RWPE2 (cell line): ENCODE measurements at places on chromosomes 16 and 17.

- DNase-seq: no peak
Measured at GRCh38 chr17:5913032-5913531, 157.1 kb upstream of the WSCD1 start.

- no peak for DNase-seq
Measured at GRCh38 chr16:88558457-88559442, 11.5 kb upstream of the ZC3H18 start.

- DNase-seq: no peak
Measured at GRCh38 chr16:7992616-7993015, 597.7 kb downstream of the TMEM114 start.

GRCh38 chr16:69595127-69596036 lies 29.6 kb downstream of the NFAT5 start:
- no peak for DNase-seq

DNA sequence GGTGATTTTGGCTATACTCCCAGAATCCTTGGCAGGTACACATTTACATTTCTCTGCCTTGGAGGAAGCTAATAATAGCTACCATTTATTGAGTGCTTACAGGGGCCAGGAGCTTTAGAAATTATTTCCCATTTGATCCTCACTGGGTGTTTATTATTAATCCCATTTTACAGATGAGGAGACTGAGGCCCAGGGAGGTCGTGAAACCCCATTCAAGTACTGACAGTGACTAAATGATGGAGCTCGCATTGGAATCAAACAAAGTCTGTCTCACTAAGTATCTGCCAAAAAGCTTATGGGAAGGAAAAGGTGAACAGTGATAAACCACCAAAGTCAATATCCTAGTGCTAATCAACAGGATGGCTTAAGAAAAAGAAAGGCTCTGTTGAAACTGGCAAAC lies 33.3 kb upstream of the XYLT1 start:
- no peak for DNase-seq

DNA sequence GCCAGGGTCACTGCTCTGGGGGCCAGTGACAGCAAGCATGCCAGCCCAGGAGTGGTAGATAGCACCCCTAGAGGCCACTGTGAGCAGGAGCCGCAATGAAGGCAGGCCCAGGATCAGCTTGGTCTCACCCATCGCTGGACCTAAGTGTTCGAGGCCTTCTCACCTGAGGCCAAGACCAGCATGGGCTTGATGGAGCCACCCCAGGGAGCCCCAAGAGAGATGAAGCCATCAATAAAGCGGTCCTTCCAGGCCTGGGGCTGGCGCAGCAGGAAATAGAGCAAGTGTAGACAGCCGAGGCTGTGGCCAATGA lies 1.8 kb downstream of the LCAT start:
- no peak for DNase-seq

DNA sequence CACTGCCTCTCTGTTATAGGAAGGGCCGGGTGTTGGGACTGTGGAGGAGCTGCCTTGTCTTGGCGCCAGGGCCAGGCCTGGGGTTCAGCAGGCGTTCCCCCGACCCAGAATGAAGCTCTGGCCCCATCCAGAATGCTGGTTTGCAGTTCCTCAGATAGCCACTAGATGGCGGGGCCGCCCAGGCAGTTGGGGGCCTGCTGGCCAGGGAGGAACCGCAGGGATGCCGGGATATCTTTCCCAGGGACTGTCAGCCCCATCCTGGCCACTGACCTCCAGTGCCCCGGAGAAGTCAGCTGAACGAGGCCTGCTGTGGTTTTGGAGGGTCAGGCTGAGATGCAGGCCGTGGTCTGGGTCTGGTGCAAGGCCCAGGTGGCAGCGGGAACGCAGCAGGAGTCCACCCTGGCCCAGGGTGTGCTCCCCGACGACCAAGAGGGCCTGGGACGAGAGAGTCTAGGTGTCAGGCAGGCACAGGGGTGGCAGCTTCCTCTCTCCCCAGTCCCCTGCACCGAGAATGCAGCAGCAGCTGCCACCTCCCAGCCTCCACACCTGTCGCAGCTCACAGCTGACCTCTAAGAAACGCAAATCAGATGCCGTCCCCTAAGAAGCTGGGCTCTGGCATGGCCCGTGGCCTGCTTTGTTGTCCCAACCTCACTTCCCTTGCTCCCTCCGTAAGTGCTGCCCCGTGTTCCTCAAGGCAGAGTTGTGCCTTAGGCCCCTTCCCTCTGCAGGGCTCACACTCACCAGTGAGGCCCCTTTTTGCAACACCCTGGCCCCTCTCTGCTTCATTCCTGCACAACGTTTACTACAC lies 51.2 kb downstream of the RMI2 start:
- no peak for DNase-seq

- no peak for DNase-seq
Measured at GRCh38 chr16:2432286-2432685, 3.0 kb downstream of the CCNF start.

GRCh38 chr17:5921512-5922282 lies 148.5 kb upstream of the WSCD1 start:
- no peak for DNase-seq

DNA sequence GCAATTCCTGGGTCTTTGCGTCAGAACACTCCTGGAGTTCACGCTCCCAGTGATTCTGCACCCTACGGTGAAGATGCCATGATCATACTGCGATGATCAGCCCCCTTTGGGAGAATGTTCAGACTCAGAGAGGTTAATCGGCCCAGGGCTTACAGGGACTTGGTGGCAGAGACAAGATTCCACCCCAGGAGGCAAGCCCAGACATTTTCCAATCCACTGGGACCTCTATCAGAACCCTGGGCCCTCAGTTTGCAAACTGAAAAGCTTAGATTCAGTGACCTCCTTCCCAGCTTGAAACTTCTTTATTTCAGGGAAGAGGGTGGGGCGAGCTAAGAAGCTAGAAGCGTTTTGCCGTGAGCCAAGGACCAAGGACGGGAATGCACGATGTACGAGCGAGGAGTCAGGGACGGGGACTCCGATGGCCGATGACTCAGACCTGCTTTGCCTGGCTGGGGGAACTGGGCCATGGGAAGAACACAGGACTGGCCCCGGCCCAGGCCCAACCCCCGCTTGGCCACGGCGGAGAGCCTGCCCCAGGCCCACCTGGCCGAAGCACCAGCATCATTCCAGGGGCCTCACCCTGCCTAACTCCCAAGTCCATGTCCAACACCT lies 34.7 kb downstream of the SOCS3 start:
- no peak for DNase-seq

DNA sequence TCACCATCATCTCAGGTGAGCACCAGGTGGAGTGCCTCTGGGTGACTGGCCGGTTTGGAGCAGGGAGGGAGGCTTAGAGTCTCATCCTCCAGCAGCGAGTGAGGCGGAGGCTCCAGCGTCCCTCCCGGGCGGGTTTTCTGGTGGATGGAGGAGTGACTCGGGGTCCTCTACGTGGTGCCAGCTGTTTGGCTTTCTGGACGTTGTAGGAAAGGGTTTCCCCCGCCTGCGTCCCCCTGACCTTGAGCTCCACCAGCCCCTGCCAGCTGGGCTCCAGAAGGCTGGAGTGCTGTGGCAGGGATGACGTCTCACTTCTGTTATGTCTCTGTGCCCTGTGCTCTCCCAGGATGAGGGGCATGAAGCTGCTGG lies 522 bp downstream of the DNASE1 start:
- peak; percentile 36 for DNase-seq

GRCh38 chr16:79164388-79164995 lies 436.0 kb downstream of the MAF start:
- DNase-seq: no peak

DNA sequence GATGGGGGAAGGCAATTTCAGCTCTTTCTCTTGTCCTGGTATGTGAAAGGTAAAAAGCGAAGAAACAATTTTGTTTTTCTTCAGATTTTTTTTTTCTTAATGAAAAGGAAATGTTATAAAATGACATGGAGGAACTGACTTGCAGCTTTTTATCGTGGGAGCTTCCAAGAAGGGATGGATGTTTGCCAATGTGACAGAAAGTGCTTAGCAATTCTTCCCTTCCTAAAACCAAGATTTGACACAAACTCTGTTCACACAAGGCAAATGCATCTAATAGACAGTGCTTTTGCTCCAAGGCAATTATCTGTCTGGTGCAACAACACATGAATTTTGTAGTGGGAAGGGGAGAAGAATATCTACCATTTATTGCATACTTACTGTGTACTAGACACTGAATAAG lies 988.5 kb downstream of the CDH11 start:
- no peak for DNase-seq

DNA sequence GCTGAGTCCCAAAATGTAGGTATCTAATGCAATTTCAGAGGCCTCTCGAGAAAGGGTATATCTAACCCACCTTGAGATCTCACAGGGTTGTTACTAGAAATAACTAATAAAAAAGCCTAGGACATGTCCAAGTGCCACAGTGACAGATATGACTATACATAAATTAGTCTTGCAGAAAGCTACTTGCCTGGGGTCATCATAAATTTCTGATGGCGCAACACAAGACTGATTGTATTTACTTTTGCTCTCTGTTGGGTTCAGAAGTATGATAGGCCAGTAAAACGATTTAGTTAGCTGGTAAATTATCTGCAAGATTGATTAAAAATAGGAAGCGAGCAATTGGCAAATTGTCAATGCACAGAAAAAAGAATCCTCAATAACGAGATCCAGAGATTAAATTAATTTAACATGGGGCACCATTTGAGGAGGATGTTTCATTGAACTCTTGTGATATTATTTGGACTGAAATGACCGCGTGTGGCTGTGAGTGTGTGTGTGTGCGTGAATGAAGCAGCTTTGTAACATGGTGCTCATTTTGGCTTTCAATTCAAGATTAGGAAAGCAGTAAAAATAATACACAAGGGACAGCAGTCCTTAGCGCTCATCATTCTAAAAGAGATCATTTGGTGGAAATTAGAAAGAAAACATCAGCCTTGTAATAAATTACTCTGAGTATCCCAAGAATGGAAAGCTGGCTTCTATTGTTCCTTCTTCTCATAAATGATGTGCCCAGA lies 157.4 kb upstream of the ZFHX3 start:
- no peak for DNase-seq

- no peak for DNase-seq
Measured at GRCh38 chr16:49890876-49891275, 35.0 kb upstream of the ZNF423 start.

- no peak for DNase-seq
Measured at GRCh38 chr17:21174186-21174585, 39.8 kb downstream of the TMEM11 start.

DNA sequence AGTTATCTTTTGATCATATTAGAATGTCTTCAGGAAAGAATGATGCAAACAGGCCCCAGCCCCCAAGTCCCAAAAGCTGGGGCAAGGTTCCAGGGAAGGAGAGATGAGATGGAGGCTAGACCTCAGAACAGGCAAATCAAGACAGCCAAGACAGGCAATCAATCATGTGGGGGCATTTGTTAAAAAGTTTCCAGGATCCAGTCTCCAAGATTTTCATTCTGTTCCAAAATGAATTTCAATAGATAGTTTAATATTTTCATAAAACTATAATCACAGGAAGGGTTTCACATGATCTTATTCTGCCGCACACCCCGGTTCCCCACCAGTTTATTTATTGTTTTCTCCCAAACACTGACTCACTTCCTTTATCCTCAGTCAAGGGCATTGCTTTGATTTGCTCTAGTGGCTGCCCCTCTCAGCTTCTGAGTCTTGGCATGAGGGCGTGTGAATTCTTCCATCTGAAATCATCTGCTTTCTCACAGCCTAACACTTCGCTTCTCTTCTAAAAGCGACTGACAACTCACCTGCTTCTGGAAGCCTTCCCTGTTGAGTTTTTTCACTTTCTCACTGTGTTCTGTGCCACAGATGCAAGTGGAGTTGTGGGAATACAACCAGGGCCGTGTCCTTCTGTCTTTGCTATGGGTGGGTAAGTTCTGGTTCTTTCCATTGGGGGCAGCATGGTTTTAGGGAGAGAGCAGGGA lies 12.2 kb upstream of the TERF2 start:
- no peak for DNase-seq

- DNase-seq: no peak
Measured at GRCh38 chr16:65306300-65306699, 184.4 kb upstream of the CDH11 start.

DNA sequence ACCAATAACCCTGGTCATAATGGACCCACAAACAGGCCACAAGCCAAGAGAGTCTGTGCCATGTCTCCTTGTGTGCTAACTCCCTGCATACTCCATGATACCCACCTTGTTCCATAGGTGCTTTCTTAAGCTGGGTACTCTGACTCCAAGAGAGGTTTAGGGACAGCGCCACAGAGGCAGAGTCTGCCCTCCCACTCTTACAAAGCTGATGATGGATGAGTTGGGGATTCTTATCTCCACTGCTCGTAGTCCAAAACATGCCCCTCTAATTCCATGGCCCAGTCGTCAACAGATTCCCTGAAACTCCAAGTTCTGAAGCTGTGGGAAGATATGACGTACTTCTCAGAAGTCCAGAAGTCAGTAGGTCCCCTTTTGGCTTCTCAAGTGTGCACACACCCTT lies 184.4 kb upstream of the CCL2 start:
- no peak for DNase-seq

DNA sequence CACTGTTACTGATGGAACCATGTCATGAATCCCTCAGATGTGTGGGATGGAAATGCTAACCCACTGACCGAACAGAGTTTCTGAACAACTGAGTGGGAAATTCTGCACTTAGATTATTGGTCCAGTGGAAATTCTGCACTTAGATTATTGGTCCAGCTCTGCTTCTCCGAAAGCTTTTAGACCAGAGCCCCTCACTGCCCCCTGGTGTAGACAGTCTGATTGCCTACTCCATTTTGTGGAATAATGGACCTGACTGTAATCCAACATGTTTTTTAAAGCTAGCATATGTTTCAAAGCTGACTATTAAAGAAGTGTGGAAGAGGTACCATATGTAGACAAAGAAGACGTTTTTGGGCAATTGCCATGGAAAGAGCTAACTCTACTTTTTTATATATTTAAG lies 50.3 kb upstream of the TBX2 start:
- DNase-seq: no peak

- DNase-seq: no peak
Measured at GRCh38 chr16:86614699-86615098, 36.4 kb downstream of the FOXL1 start.

DNA sequence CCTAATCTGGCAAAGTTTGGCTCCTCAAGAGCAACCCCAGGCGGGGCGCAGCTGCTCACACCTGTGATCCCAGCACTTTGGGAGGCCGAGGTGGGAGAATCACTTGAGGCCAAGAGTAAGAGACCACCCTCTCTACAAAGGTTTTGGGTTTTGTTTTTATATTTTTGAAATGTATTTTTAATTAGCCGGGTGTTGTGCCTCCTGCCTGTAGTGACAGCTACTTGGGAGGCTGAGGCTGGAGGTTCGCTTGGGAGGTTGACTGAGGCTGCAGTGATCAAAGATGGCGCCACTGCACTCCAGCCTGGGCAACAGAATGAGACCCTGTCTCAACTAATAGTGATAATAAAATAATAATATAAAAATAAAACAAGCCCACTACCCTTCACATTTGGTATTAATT lies 756 bp upstream of the USP7 start:
- no peak for DNase-seq

DNA sequence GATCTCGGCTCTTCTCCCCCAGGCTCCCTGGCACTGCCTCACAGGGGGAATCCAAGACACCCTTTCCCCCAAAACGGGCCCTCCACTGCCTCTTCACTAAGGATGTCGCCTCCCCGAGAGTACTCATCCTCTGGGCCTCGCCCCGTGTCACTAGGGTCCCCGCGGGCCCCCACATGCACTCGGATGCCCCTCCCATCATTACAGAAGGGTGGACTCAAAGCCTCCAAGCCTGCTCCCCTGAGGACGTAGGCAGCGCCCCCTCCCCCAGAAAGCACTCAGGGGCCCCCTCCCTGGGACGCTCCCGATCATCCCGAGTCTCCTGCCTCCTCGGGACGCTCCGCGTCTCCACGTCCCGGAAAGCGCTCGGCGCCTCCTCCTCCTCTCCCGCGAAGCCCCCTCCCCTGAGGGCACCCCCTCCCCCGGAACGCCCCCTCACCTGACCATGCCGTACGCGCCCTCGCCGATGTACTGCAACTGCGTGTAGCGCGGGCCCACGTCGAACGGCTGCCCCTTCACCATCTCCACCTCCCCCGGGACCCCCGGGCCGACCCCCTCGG lies 338 bp downstream of the MAPK3 start:
- no peak for DNase-seq
